ENCODE measurements at places on chromosomes 4 and X.

DNA sequence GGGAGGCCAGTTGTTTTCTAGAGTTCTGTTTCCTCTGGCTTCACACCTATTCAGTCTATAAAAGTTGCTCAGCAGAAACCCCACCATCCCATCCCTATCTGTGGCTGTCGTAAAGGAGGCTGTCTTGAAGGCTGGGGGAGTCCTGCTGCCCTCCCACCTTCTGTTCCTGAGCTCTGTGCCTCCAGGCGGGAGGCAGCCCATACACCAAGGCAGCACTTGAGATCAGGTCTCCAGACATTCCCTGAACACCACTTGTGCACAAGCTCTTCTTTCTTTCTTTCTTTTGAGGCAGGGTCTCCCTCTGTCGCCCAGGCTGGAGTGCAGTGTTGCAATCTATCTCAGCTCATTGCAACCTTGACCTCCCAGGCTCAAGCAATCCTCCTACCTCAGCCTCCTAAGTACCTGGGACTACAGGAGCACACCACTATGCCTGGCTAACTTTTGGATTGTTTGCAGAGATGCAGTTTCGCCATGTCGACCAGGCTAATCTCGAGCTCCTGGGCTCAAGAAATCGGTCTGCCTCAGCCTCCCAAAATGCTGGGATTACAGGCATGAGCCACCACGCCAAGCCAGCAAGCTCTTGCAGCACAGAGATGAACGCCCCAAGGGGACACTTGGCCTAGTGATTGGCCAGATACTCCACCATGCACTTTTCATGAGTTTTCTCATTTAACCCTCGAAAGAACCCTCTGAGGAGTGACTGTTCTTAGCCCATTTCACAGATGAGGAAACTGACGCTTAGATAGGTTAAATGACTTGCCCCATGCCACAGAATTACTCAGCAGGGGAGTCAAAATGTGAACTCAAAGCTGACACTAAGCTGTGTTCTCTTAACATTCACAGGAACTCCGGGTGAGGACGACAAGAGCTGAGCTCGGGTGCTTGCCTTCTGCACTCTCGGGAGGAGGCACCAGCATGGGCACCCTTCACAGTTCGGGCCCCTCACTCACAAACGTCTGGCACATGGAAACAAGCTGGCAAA lies 55.8 kb upstream of the ENPP6 start:
- DNase-seq = no peak

GRCh38 chr4:103996064-103996463 lies 276.3 kb upstream of the TACR3 start:
- no peak for DNase-seq

GRCh38 chr4:38034986-38035882 lies 75.0 kb downstream of the PTTG2 start:
- peak; percentile 10 for DNase-seq

GRCh38 chrX:41759817-41760216 lies 35.8 kb downstream of the GPR82 start:
- no peak for DNase-seq

DNA sequence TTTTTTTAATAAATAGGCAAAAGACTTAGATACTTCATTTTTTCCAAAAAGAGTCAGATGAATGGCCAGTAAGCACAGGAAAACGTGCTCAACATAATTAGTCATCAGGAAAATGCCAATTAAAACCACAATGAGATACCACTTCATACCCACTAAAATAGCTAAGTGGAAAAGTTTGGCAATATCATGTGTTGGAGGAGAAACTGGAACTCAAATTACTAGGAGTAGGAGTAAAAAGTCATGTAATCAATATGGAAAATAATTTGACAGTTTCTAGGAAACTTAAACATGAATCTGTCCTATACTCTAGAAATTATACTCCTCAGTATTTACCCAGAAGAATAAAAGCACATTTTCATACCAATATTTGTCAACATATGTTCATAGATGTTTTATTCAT lies 449.8 kb downstream of the INPP4B start:
- DNase-seq = no peak

- DNase-seq = no peak
Observed at GRCh38 chr4:570754-571153, 5.3 kb downstream of the TMEM271 start.

- DNase-seq = no peak
Observed at GRCh38 chr4:88706574-88706973, 8.9 kb upstream of the NAP1L5 start.

DNA sequence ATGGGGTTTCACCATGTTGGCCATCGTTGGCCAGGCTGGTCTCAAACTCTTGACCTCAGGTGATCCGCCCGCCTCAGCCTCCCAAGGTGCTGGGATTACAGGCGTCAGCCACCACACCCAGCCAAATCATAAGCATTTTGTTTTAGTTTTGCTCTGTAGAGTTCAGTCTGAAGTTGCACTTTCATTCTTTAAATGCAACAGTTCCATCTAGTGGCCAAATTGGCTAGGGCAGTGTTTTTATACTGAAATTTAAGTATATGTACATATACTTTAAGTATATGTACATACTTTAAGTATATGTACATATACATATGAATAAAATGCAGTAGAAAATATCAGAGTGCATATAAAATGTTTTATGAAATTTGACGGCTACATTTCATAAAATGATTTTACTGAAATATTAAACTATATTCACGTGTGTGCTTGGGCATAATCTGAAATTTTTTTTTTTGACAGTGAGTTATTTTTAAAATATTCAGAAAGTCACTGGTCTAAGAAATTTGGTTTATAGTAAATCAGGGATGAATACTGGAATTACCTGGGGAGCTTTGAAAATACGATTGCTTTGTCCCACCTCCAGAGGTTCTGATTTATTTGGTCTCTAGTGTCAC lies 145.5 kb downstream of the NWD2 start:
- no peak for DNase-seq

DNA sequence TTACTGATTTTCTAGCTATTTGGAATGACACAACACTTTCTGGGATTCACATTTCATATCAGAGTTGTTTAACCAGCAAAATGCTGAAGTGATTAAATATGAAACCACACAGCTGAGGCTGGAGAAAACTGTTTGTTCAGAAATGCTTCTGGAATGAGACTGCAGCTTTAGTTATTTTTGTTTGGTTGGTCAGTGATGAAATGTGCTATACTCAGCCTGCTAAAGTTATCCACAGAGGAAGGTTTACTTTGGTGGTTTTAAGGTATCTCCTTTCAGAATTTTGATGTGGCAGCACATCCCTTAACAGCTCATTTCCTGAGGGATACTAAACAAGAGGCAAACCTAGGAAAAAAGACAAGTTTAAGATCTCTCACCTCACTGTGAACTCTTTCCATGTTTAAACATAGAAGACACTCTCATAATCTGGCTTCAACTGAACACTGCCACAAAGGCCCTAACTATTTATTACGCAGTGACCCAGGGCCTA lies 106.6 kb upstream of the PDE5A start:
- no peak for DNase-seq

GRCh38 chr4:73718375-73719373 lies 21.7 kb upstream of the CXCL8 start:
- DNase-seq = no peak

DNA sequence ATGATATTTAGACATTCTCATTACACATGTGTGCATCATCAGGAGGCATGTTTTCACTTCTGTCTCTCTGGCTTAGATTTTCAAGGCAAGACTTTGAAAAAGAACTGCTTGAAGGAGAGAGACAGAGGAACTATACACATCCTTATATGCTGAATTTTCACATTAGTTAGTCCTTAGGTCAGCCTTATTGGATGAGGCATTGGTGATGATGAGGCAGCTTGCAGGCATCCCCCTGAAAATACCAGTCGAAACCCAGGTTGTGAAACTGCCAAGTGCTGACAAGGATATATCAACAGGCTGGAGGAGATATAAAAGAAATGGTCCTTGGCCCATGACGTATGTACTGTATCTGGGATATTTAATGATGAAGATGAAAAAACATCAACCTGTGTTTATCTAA lies 297.2 kb upstream of the AADAT start:
- DNase-seq = no peak

Data from activated CD4-positive, CD25-positive, alpha-beta regulatory T cell treated with anti-CD3 and anti-CD28 coated beads, Interleukin-2, amount 50 U/mL, for 16 hours (primary cell).